Sigmoid colon (tissue), 7 donors: ENCODE measurements at places on chromosomes 5 and 9. TPM values are rescaled to one million over a fixed set of nuclear protein-coding genes. Genes with fewer than 3 reads are reported as not detected.

Gene PCDHA12
- polyA plus RNA-seq, result 0.06 TPM

Gene SYNPO
- 30.1 TPM for polyA plus RNA-seq

Gene PNPLA7
- polyA plus RNA-seq, result 1.8 TPM

Gene C5orf22
- 14.6 TPM for polyA plus RNA-seq

Gene LCN10
- 1.8 TPM for polyA plus RNA-seq

Gene PCA3
- polyA plus RNA-seq, result 0.79 TPM

Gene GLDC
- not detected for polyA plus RNA-seq

Gene OMD
- polyA plus RNA-seq, result 1.0 TPM

Gene GPX3
- polyA plus RNA-seq, result 85.1 TPM

Gene ZNF879
- polyA plus RNA-seq, result 1.9 TPM

Gene GMCL2
- polyA plus RNA-seq, result 0.01 TPM

Gene PLPP7
- polyA plus RNA-seq, result 0.46 TPM

Gene UBTD2
- 12.1 TPM for polyA plus RNA-seq

Gene PLAC8L1
- polyA plus RNA-seq, result not detected

Gene DOCK8
- 22.8 TPM for polyA plus RNA-seq

Gene SPATA31D4
- 0.23 TPM for polyA plus RNA-seq

Gene GGTA1
- polyA plus RNA-seq, result 18.0 TPM

Gene MSX2
- 0.16 TPM for polyA plus RNA-seq

Gene ORM2
- polyA plus RNA-seq, result 0.38 TPM

Gene SPATA31E1
- polyA plus RNA-seq, result not detected

Gene IL13
- polyA plus RNA-seq, result not detected

Gene TXNDC8
- polyA plus RNA-seq, result not detected

Gene PROB1
- 0.69 TPM for polyA plus RNA-seq

Gene BAAT
- polyA plus RNA-seq, result 0.60 TPM

Gene TICAM2
- not detected for polyA plus RNA-seq

Gene EXD3
- 29.7 TPM for polyA plus RNA-seq

Gene SLC6A19
- polyA plus RNA-seq, result 0.80 TPM

Gene BOD1
- 37.2 TPM for polyA plus RNA-seq
